ENCODE measurements at places on chromosomes 11 and 22.

- ATAC-seq: no peak
Observed at GRCh38 chr11:62575156-62575555, 1.5 kb upstream of the EEF1G start.

GRCh38 chr11:95028357-95028756 is 3.3 kb downstream of the KDM4E start:
- ATAC-seq: no peak

DNA sequence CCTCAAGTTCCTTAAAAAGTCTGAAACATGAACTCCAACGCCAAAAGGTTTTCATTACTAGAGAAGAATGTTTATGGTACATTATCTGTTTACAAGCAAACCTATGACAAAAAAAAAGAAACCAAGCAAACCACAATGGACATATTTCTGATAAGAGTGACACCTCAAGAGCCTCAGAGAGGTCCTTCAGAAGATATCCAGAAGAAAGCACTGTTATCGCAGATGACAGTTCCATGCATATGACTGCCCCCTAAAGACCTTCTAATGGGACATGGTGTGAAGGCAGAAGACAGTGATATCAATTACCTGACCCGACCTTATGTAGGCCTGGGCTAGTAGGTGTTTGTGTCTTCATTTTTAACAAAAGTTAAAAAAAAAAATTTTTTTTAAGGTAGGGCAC is 3.1 kb downstream of the HDHD5 start:
- no peak for ATAC-seq

- no peak for ATAC-seq
Observed at GRCh38 chr11:106031936-106032335, 9.9 kb upstream of the MSANTD4 start.
